ENCODE measurements at places on chromosomes 3 and 15. TPM values are rescaled to one million over a fixed set of nuclear protein-coding genes. Genes with fewer than 3 reads are reported as not detected.
A peak's percentile ranks its signal among the peaks of the same experiment; 100 is the strongest.

DNA sequence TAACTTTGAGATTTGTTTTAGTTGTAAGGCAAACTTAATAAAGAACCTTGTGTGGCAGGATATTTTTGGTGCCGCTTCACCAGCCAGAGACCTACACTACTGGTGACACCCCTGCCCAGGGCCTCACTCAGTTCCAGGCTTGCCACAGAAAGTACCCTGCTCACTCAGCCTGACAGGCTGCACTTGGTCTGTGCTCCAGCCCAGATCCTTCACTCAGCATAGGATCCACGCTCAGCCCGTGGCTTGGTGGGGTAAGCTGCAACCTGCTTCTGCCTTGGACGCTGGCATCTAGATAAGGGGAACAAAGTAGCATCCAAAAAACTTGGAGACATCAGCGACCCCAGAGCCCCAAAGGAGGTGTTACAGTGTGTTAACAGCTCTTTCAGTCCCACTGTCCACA, 825.5 kb downstream of the EPHA3 start:
- no peak overlapping the region for H3K4me3 ChIP-seq
- no peaks in the 10 kb centered on the region for H3K36me3 ChIP-seq
- H3K4me1 ChIP-seq: no peaks in the 10 kb centered on the region
- no peaks in the 10 kb centered on the region for H3K27me3 ChIP-seq
- DNase-seq: no peak

DNA sequence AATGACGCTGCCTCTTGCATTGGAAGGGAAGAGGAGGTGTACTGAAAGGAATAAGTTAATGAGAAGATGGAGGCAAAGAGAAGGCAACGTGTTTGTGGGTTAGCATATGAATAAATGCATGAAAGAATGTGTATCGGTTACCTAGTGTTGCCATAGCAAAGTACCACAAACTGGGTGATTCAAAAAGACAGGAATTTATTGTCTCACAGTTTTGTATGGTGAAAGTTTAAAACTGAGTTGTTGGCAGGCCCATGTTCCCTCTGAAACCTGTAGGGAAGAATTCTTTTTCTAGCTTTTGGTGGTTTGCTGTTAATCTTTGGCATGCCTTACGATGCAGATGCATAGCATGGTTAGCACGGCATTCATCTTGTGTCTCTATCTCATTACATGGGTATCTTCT, 729.9 kb downstream of the MECOM start:
- H3K36me3 ChIP-seq: no peaks in the 10 kb centered on the region
- no peak overlapping the region for H3K27ac ChIP-seq
- DNase-seq: no peak

GRCh38 chr15:48400086-48400485, 68.9 kb downstream of the DUT start:
- no peak overlapping the region for H3K27ac ChIP-seq
- no peak overlapping the region for H3K4me3 ChIP-seq
- DNase-seq: no peak
- H3K27me3 ChIP-seq: no peaks in the 10 kb centered on the region
- H3K4me1 ChIP-seq: no peaks in the 10 kb centered on the region
- H3K36me3 ChIP-seq: no peaks in the 10 kb centered on the region

GRCh38 chr15:37550360-37551024, 383.9 kb upstream of the TMCO5A start:
- no peaks in the 10 kb centered on the region for H3K27me3 ChIP-seq
- H3K36me3 ChIP-seq: no peaks in the 10 kb centered on the region
- no peaks in the 10 kb centered on the region for H3K4me1 ChIP-seq
- H3K4me3 ChIP-seq: no peak overlapping the region

GRCh38 chr3:52731590-52731989, 25.7 kb downstream of the SPCS1 start:
- H3K27ac ChIP-seq: no peak overlapping the region
- H3K27me3 ChIP-seq: no peaks in the 10 kb centered on the region
- H3K36me3 ChIP-seq: peaks cover 6% of the 10 kb centered on the region

GRCh38 chr3:105137911-105138310, 228.8 kb upstream of the ALCAM start:
- no peak for DNase-seq
- H3K4me1 ChIP-seq: no peaks in the 10 kb centered on the region
- no peak overlapping the region for H3K4me3 ChIP-seq
- H3K27ac ChIP-seq: no peak overlapping the region

DNA sequence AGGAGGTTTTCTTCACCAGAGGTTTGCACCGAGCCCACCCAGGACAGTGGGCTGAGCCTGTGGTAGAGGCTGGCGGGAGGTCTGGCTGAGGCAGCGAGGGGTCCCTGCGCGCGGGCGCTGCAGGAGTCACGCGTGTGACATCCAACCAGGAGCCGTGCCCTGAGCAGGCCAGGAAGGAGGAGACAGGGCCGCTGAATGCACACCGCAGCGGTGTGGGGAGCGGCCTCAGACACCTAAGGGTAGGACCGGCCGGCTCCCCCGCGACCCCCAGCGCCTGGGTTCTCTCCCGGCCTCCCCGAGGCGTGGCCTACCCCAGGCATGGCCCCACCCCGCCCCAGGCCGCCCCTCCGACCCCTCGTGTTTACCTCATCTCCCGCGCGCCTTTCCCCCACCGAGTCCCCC, 412 bp downstream of the SLC41A3 start:
- H3K4me1 ChIP-seq: no peaks in the 10 kb centered on the region
- DNase-seq: peak; percentile 29
- H3K27ac ChIP-seq: peak overlapping the region; percentile 88
- H3K36me3 ChIP-seq: no peaks in the 10 kb centered on the region

DNA sequence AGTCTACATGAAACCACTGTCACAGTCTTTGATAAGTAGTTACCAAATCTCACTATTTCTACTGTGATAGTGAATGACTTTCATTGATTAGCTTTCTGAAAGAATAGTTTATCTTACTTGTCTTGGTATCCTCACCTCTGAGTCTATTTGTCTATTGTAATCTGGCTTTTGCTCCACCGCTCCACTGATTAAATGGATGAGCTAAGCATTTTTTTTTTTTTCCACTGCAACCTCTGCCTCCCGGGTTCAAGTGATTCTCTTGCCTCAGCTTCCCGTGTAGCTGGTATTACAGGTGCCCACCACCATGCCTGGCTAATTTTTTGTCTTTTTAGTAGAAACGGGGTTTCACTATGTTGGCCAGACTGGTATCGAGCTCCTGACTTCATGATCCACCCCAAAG, 12.9 kb downstream of the BBS4 start:
- H3K27ac ChIP-seq: no peak overlapping the region
- DNase-seq: no peak
- H3K4me1 ChIP-seq: no peaks in the 10 kb centered on the region
- H3K27me3 ChIP-seq: no peaks in the 10 kb centered on the region

GRCh38 chr3:147119346-147119745, 287.0 kb downstream of the ZIC4 start:
- no peak overlapping the region for H3K4me3 ChIP-seq
- no peaks in the 10 kb centered on the region for H3K36me3 ChIP-seq
- DNase-seq: no peak
- no peaks in the 10 kb centered on the region for H3K4me1 ChIP-seq

- DNase-seq: no peak
- peaks cover 42% of the 10 kb centered on the region for H3K27me3 ChIP-seq
- H3K36me3 ChIP-seq: no peaks in the 10 kb centered on the region
- H3K4me3 ChIP-seq: peak overlapping the region; percentile 2
Measured at GRCh38 chr3:137770835-137771399, 6.8 kb downstream of the SOX14 start.

DNA sequence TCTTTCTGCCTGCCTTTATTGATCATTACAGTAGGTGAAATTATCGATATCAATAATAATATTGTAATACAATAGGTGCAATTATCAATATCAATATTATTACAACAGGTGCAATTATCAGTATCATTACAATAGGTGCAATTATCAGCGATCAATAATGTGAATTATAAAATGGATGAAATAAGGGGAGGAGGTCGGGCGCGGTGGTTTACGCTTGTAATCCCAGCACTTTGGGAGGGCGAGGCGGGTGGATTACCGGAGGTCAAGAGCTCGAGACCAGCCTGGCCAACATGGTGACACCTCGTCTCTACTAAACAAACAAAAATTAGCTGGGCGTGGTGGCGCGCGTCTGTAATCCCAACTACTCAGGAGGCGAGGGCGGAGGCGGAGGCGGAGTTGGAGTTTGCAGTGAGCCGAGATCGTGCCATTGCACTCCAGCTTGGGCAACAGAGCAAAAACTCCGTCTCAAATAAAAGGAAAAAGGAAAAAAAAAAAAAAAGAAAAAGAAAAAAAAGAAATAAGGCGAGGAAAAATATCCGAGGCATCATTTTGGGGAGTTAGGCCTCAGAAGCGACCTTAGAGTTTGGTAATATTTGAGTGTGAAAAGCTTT, 611 bp upstream of the BNIP2 start:
- peaks cover 4% of the 10 kb centered on the region for H3K4me1 ChIP-seq
- no peaks in the 10 kb centered on the region for H3K27me3 ChIP-seq
- peak; percentile 80 for DNase-seq
- H3K27ac ChIP-seq: peak overlapping the region; percentile 98

DNA sequence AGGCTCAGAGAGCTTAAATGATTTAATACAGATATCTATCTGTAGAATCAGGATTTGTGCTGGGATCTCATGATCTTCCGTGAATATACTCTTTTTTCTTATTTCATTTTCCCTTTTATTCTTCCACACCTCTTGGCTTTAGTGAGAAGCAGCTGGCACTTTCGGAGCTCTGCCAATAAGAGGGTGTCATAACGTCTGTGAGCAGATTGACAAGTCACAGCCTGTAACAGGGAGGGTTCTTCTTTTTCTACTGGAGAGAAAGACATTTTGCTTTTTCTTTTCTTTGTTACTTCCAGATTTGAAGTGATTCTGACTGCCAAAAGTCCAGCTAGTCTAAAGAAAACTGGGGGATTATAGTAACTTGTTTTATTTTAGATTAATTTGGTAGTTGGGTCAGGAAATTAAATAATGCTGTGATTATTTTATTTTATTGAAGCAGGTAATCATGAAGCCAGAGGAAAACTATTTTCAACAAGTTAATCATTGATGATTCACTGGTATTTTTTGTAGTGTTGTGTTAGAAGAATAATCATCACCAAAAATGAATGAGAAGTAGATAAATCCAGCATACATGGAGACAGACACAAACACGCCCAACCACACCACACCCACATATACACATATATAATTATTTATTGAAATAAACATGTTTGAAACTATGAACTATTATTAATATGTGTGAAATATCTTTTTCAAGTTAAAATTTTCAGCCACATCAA, 69.8 kb downstream of the TNFAIP8L3 start:
- peak; percentile 24 for DNase-seq
- no peaks in the 10 kb centered on the region for H3K4me1 ChIP-seq
- H3K27ac ChIP-seq: no peak overlapping the region

DNA sequence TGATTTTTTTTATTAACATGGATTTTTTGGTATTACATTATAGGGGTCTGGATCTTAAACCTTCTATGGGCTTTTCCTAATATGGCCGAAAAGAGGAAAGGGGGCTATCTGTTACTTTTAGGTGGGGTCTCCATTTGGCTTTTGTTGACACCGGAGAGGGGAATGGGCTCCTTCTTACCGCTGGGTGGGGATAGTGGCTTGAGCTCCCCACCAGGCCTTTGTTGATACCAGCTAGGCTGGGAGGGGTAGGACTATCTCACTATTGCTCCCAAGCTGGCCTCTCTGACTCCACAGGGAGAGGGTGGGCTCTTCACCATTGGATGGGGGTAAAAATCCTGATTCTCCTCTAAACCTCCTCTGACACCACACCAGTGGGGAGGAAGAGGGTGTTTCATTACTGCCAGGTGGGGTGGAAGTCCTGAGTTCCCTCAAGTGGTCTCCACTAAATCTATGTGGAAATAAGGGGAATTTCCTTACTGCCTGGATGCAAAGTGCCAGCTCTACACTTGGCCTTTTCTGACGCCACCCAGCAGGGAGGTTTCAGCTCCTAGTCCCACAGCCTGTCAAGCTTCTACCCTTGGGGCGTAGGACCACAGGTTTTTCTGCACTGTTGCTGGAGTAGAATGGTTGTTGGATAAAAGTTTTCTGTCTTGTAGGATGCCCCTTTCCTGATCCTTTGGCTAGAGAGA, 572.3 kb downstream of the MAGI1 start:
- H3K27me3 ChIP-seq: no peaks in the 10 kb centered on the region
- DNase-seq: no peak
- H3K4me3 ChIP-seq: no peak overlapping the region
- no peaks in the 10 kb centered on the region for H3K4me1 ChIP-seq
- no peaks in the 10 kb centered on the region for H3K36me3 ChIP-seq

- no peak overlapping the region for H3K4me3 ChIP-seq
- H3K4me1 ChIP-seq: no peaks in the 10 kb centered on the region
- DNase-seq: peak; percentile 17
- H3K36me3 ChIP-seq: no peaks in the 10 kb centered on the region
- H3K27me3 ChIP-seq: no peaks in the 10 kb centered on the region
- no peak overlapping the region for H3K27ac ChIP-seq
Measured at GRCh38 chr3:51434746-51435327, 43.8 kb downstream of the RBM15B start.

GRCh38 chr3:21585216-21585740, 165.7 kb downstream of the ZNF385D start:
- H3K4me1 ChIP-seq: no peaks in the 10 kb centered on the region
- no peak overlapping the region for H3K27ac ChIP-seq
- H3K4me3 ChIP-seq: no peak overlapping the region
- no peaks in the 10 kb centered on the region for H3K36me3 ChIP-seq
- DNase-seq: no peak

GRCh38 chr15:57439128-57440027, 63.1 kb downstream of the CGNL1 start:
- no peak for DNase-seq
- H3K36me3 ChIP-seq: no peaks in the 10 kb centered on the region
- no peak overlapping the region for H3K4me3 ChIP-seq
- H3K4me1 ChIP-seq: no peaks in the 10 kb centered on the region
- H3K27ac ChIP-seq: peak overlapping the region; percentile 46

GRCh38 chr15:48963524-48964113, at the start of gene SHC4:
TSS of gene SHC4 (minus strand) at chr15:48963919. CDS start at chr15:48963015, 904 bp downstream.
- peaks cover 6% of the 10 kb centered on the region for H3K4me1 ChIP-seq
- H3K36me3 ChIP-seq: no peaks in the 10 kb centered on the region
- H3K27me3 ChIP-seq: no peaks in the 10 kb centered on the region
- DNase-seq: peak; percentile 51
- H3K4me3 ChIP-seq: peak within 1 kb of the TSS; percentile 19

GRCh38 chr15:50876260-50876988, 32.1 kb upstream of the AP4E1 start:
- no peaks in the 10 kb centered on the region for H3K27me3 ChIP-seq
- H3K36me3 ChIP-seq: no peaks in the 10 kb centered on the region
- peak overlapping the region; percentile 21 for H3K4me3 ChIP-seq
- no peak for DNase-seq

- no peak overlapping the region for H3K4me3 ChIP-seq
- peaks cover 7% of the 10 kb centered on the region for H3K4me1 ChIP-seq
- DNase-seq: no peak
- no peaks in the 10 kb centered on the region for H3K27me3 ChIP-seq
Measured at GRCh38 chr15:90291679-90292356, 26.3 kb downstream of the NGRN start.

GRCh38 chr3:138960417-138960852, 13.4 kb downstream of the FOXL2NB start:
- peaks cover 3% of the 10 kb centered on the region for H3K27me3 ChIP-seq
- no peak for DNase-seq
- H3K4me3 ChIP-seq: no peak overlapping the region
- no peak overlapping the region for H3K27ac ChIP-seq

Gene DAPK2
- 13.8 TPM for total RNA-seq

Gene SLC6A11
- total RNA-seq: 6.9 TPM

Gene ADAMTSL3
- total RNA-seq: 25.2 TPM

Gene SLC24A1
- 8.9 TPM for total RNA-seq

Gene LDHAL6B
- 6.0 TPM for total RNA-seq

Gene HTR3E
- not detected for total RNA-seq

Gene MAP1A
- total RNA-seq: 21.9 TPM

Gene CEP19
- 2.2 TPM for total RNA-seq

Gene FETUB
- total RNA-seq: not detected

Gene IL17RC
- 80.7 TPM for total RNA-seq

Gene SHC4
- 0.27 TPM for total RNA-seq

Gene TTLL13
- total RNA-seq: 0.51 TPM

Gene KCNMB3
- total RNA-seq: 2.0 TPM

Measured in prostate gland (tissue), 2 donors.